ENCODE measurements at places on chromosomes 2 and 18.

- DNase-seq = no peak
These were observed 30.1 kb upstream of the SP140L start for GRCh38 chr2:230296917-230297316.

DNA sequence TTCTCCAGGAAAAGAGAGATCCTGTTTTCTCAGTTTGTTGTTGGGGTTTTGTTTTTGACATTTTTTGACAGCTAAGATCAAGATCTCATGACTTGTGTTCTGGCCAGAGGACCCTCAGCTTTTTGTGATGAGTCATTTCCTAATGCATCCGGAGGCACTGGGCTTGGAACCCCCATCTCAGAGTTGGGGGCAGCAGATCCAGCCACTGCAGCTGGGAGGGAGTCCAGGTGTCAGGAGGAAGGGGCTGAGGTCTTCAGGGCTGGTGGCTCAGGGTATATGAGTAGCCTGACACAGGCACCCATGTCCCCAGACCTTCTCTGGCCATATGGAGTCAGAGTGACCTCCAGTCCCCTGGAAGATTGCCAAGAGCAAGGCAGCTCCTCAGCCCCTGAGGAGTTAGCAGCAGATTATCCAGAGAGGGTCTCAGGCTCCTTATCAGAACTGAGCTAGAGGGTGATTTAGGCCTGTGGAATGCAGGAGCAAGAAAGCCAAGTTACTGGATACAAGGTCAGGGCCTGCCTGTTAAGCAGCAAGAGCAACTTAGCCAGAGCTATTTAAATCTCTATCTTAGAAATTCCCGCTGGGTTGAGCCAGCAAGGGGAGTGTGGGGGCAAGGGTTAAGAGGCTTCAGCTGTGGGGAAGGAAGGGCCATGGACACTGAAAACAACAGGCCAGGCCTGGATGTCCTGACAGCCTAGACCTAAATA, 62.4 kb downstream of the TANC1 start:
- peak; percentile 76 for DNase-seq

- peak; percentile 94 for DNase-seq
These were observed 76.6 kb upstream of the MAP4K3 start for GRCh38 chr2:39513641-39514094.

- DNase-seq = no peak
These were observed 56.7 kb downstream of the SDC1 start for GRCh38 chr2:20168048-20168726.

DNA sequence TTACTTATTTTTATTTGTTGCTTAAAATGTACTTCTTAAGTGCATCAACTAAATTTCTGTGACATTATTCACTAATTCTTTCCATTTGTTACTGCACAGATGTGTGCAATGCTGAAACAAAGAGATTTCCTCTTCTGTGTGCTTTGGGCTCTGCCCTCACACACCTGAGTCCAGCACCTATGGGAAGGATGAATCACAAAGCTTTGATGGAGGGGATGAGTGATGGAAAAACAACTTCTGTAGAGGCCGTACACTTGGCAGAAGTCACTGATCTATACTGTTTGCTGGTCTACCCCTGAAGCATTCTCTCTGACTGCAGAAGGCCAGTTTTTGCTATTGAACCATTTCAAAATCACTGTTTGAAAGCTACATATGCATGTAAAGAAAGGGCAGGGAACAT, 178.4 kb downstream of the ZEB2 start:
- no peak for DNase-seq

DNA sequence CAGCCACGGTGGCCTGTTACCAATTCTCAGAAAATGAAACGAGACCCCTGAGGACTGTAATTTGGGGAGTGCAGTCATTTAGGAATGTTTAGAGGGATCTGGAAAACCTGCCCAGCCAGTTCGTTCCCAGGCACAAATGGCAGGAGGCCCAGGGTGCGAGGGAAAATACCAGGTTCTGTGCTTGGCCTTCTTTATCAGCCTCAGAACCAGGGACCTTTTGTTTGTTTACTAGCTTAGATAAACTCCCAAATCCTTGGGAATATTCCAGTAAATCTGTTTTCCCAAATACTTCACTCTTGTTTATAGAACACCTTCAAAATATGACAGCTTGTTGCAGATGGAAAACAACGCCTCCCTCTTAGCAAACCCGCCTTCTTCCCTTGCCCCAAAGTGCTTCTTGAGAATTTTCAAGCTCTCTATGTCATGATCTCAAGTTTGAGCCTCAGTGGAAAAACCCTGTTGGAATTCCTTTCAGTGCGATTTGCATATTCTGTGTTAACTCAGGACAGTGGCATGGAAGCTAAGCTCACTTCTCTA, 400.3 kb upstream of the SMIM21 start:
- DNase-seq = no peak

DNA sequence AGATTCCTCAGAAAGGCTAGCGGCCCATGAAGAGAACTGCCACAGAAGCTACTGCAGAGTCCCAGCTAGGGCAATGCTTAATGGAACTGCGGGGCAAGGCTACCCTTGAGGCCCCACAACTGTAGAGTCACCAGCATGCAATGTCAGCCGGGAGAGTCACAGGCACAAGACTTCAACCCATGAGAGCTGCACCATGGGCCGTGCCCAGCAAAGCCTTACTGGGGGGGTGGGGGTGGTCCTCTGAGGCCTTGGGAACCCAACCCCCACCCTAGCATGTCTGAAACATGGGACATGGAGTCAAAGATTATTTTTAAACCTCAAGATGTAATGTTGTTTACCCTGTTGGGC, 20.2 kb downstream of the DPP4 start:
- no peak for DNase-seq

GRCh38 chr2:217751192-217751591, 251.6 kb downstream of the TNS1 start:
- DNase-seq = no peak

- DNase-seq = no peak
These were observed 500.2 kb downstream of the XIRP2 start for GRCh38 chr2:167388497-167388896.

DNA sequence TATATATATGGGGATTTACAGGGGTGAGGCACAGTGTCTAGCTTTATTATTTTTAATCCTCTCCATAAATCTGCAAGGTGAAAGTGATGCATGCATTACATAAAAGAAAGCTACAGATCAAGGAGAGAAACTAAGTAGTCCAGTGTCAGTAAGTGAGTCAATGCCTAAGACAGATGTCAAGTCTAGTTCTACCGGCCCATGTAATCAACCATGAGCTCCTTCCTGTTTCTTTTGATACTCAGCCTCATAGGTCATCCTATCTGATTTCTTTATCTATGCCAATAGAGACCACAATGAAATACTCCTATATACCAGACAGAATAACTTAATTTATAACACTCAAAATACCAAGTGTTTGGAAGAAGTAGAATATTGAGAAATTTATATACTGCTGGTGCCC, 20.2 kb upstream of the GYPC start:
- DNase-seq = peak; percentile 38

GRCh38 chr2:135424849-135425248, 106.2 kb downstream of the ZRANB3 start:
- DNase-seq = peak; percentile 10

GRCh38 chr2:122713800-122714199, 958.3 kb downstream of the TSN start:
- DNase-seq = no peak

DNA sequence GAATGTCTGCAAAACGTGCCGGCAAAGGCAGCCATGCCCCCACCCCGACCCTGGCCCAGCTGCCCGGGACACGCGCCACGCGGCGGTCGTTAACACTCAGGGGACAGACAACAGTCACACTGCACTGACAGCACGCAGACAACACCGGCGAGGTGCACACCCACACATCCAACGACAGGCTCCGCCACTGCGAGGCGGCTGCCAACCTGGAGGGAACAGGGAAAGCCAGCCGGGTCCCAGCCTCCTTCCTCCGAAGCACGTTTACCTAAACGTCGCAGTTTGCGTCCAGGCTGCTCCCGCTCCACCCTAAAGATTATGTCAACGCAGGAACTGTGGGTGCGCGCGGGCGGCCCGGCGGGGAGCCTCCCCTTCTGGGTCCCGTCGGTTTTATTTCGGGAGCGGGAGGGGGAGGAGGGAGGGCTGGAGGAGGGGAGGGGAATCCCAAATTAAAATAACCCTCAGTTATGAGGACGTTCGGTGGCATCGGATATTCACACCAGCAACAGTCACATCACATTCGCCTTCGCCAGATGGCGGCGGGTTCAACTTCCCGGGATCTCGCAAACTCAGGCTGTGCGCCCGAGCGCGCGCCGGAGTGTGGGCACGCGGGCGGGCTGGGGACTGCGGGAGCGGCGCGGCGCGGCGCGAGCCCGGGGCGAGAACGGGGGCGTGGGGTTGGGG, 644 bp downstream of the PTGR3 start:
- peak; percentile 67 for DNase-seq

GRCh38 chr18:55833543-55833942, 245.6 kb upstream of the TCF4 start:
- DNase-seq = peak; percentile 96

GRCh38 chr2:7771781-7772180, 854.6 kb downstream of the RNF144A start:
- no peak for DNase-seq

DNA sequence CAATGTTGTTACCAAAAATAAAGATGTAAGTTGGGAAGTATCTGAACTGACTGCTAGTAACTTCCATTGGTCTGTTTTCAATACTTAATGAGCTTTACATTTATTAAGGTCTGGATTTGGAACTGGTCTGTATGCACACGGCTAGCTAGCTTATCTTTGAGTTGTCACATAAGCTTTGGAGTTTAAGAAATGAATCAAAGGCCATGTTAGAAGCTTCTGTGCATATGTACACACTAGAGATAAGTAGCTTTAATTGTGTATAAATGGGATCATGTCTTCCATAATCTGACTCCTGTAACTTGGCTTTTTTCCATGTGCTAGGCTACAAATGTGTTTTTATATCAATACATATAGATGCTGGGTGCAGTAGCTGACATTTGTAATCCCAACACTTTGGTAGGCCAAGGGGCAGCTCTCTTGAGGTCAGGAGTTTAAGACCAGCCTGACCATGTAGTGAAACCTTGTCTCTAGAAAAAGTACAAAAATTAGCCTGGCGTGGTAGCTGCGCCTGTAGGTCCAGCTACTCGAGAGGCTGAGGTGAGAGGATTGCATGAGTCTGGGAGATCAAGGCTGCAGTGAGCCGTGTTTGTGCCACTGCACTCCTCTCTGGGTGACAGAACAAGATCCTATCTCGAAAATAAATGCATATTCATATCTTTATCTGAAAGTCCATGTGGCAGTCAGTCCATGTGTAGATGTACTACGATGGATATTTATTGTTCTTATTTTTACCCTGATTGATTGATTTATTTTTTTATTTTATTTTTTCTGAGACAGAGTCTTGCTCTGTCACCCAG, 27.2 kb downstream of the ATIC start:
- DNase-seq = no peak

GRCh38 chr2:24220554-24221291, 45.9 kb downstream of the FAM228A start:
- no peak for DNase-seq

DNA sequence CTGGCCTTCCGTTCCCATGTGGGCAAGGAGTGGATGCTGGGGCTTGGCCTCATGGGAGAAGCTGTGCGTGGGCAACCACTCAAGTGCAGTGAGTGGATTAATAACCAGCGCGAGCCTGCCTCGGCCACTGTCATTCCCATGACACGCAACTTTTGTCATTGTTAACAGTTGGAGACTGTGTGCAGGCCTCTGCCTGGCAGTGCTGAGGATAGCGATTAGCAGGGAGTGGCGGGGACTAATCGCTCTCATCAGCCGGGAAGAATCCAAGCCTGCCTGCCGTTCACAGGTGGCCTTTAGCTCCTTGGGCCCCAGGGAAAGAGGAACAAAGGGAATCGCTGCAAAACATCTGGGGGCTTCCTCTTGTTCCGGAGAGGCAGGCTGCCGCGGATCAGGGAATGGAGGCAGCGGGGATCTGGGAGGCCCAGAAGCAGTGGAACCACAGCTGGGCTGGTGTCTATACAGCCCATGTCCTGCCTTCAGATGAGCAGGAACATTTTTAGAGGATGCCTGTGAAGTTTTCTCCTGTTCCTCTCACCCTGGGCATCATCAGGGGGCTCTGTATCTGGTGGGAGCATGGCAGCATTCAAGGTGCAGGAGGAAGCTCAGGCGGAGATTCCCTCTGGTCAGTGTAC, 53.8 kb downstream of the CTIF start:
- no peak for DNase-seq

GRCh38 chr2:41498781-41499180, 549.0 kb upstream of the PKDCC start:
- no peak for DNase-seq

DNA sequence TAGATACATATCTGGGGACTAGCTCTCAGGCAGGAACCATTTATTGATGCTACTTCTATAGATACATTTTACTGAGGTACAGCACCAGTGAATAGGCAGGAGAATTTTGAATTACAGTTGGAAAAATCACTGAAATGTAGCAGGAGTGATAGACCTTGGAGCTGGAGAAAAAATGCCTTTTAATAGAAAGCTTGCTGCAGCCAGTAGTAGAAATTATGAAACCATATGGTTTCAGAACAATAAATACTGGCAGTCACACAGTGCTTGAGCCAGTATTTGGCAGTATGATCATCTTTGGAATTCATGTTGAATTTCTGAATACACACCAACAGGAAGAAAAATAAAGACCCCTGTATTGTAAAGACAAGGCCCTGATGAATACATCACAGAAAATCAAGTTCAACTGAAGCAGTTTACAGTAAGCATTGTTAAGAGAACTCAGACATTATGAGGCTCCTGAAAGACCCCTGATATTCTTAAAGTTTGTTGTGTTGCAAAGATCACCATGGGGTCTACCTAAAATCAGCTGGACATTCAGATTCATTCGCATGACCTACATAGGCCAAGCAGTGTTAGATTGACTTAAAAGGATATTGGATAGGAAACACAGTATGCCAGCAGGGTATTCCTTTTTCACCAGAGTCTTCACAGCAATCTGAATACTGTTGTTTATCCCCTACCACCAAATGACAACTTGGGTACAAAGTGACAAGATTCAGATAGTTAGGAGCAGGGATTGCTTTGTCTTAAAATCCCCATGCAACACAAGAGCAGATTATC, 139.0 kb downstream of the EHBP1 start:
- peak; percentile 5 for DNase-seq

DNA sequence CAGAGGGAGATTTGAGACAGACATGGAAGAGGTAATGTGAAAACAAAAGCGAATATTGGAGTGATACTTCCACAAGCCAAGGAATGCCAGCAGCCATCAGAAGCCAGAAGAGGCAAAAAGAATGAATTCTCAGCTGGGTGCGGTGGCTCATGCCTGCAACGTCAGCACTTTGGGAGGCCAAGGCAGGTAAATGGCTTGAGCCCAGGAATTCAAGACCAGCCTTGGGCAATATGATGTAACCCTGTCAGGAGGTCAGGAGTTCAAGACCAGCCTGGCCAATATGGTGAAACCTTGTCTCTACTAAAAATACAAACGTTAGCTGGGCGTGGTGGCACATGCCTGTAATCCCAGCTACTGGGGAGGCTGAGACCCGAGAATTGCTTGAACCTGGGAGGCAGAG, 54.8 kb downstream of the FAM161A start:
- no peak for DNase-seq

DNA sequence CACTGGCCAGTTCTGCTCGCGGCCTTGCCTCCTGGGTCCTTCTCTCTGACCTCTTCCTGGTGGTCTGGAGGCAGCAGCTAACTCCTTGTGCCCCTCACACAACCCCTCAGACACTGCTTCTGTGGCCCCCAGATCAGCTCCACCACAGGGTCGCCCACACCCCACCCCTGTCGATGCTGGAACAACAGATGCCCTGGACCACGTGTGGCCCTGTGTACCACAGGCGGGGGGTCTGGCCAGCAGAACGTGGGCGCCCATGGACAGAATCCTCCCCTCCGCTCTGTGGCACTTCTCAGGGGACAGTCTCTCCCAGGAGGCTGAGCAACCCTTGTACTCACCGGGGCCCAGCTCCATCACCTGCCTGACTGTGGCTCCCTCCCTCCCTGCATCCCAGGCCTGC, 245.6 kb downstream of the NDUFA10 start:
- no peak for DNase-seq

All from choroid plexus epithelial cell (primary cell).